ENCODE measurements at places on chromosomes 4 and X.

DNA sequence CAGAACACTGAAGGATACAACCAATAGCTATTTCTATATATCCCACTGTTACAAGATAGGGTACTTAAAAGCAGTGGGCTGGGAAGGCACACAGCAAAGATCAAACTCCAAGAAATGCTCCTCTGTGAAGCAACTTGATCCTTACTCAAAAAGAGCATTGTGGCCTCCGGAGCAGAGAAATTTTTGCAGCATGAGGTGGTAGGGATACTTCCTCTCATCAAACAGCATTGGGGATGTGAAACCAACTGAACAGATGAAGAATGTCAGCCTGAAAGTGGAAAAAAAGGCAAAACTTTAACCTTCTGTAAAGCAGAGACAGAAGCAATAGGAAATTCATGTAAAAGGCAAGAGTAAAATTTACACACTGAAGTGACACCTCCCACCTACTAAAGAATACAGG lies 92.2 kb downstream of the HUWE1 start:
- no peak for DNase-seq

- DNase-seq: no peak
Observed at GRCh38 chr4:7910263-7910896, 29.3 kb downstream of the AFAP1 start.

GRCh38 chr4:52704661-52705060 lies 45.6 kb upstream of the USP46 start:
- no peak for DNase-seq

GRCh38 chrX:18674417-18674787 lies 2.5 kb upstream of the RS1 start:
- DNase-seq: peak; percentile 55

GRCh38 chr4:75671802-75672421 lies 1.3 kb downstream of the G3BP2 start:
- no peak for DNase-seq

DNA sequence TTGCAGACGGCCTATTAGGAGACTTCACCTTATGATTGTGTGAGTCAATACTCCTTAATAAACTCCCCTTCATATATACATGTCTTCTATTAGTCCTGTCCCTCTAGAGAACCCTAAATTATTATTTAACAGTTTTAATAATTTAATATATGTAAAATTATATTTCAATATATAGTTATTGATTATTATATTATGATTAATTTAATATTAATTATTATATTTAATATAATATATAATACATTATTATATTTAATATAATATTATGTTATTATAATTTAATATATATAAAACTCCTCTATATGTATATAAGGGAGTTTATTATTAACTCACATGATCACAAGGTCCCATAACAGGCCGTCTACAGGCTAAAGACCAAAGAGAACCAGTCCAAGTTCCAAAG lies 533.2 kb downstream of the ARAP2 start:
- DNase-seq: no peak

DNA sequence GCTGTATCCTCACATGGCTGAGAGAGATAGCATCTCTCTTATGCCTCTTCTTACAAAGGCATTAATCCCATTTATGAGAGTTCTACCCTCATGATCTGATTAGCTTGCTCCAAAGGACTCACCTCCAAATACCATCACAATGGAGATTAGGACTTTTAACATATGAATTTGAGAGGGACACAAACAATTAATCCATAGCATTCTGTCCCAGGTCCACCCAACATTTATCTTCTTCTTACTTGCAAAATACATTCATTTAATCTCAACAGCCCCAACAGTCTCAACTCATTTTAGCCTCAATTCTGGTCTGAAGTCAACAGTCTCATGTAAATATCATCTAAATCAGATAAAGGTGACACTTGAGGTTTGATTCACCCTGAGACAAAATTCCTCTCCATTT lies 555.4 kb downstream of the RAB28 start:
- DNase-seq: no peak

DNA sequence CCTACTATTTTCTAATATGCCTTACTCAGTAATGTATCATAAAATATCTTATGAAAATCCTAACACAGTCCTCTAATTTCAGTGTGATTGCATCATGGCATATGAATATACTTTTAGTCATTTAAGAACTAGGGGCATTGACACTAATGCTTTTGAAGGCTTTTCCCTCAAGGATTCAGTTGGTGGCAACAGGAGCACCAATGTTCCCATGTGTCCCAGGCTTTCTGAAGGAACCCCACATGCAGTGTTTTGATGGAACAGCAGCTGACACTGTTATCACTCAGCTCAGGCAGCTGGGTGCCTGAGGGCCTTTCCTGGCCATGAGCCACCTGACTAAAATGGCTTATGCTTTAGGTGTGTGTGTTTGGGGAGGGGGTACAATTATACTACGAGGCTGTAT lies 348.3 kb downstream of the ARHGAP24 start:
- no peak for DNase-seq

DNA sequence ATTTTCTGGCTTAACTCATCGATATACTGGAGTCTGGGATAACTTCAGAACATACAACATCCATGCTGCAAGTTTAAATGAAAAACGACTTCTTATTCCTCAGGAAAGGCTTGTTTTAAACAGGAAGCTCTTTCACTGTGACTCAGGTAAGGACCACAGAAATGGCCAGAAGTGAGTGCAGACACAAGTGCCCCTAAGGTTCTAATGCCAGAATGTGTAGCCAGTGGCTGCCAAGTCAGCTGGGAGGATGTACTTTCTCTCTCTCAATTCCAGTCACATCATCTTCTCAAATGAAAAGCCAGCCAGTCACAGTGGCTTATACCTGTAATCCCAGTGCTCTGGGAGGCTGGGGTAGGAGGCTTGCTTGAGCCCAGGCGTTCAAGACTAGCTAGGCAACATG lies 144.6 kb downstream of the SH3KBP1 start:
- no peak for DNase-seq

DNA sequence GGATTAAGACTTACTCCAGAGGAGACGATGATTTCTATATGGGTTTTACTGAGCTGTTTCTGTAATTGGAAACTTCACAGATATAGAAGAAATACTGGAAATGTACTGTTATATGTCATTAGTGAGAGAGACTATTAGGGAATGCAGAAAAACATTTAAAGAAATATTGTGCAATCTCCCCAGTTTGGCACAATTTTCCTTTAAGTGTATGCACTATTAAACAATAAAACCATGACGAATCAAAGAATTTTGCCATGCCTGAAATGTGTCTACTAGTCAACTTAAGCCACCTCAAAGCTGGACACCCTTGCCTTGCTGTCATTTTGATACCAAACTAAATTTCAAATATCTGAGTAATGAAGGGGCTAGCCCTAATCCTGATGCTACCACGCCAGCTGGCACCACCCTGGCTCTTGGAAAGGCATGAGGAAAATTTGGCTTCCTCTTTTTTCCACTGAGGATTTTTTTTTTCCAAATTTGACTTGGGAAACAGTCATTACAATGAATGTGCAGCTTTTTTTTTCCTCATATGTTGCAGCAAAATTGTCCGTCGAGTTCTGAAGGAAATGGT lies 36.1 kb downstream of the MTTP start:
- DNase-seq: no peak

GRCh38 chrX:68234171-68234910 lies 199.0 kb downstream of the OPHN1 start:
- DNase-seq: no peak

- DNase-seq: no peak
Observed at GRCh38 chr4:136841526-136841925, 690.8 kb downstream of the PCDH18 start.

DNA sequence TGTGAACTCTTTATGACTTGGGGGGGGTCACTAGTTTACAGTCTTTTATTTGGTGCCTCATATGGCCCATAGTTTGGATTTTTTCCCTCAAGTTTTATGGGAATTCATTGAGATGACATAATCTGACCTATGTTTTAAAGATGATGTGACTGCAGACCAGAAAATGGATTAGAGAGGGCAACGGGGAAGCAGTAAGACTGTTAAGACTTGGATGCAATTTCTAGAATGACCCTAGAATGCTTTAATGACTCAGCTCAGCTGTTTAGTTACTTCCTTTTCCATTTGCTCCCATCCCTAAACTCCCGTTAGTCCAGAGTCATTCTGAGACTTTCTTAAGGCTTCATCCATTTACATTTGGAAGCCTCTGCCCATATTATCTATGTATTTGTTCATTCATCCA lies 59.9 kb upstream of the PDGFRA start:
- DNase-seq: no peak

- no peak for DNase-seq
Observed at GRCh38 chr4:106277140-106277675, 38.8 kb downstream of the TBCK start.

GRCh38 chr4:20698820-20699219 lies 1.4 kb upstream of the PACRGL start:
- no peak for DNase-seq

- no peak for DNase-seq
Observed at GRCh38 chr4:146709956-146710355, 71.3 kb downstream of the POU4F2 start.

- DNase-seq: peak; percentile 60
Observed at GRCh38 chr4:1767770-1768366, 25.2 kb upstream of the FGFR3 start.

- no peak for DNase-seq
Observed at GRCh38 chr4:64893205-64893604, 484.0 kb upstream of the TECRL start.

GRCh38 chr4:86626066-86626465 lies 32.0 kb downstream of the PTPN13 start:
- no peak for DNase-seq

DNA sequence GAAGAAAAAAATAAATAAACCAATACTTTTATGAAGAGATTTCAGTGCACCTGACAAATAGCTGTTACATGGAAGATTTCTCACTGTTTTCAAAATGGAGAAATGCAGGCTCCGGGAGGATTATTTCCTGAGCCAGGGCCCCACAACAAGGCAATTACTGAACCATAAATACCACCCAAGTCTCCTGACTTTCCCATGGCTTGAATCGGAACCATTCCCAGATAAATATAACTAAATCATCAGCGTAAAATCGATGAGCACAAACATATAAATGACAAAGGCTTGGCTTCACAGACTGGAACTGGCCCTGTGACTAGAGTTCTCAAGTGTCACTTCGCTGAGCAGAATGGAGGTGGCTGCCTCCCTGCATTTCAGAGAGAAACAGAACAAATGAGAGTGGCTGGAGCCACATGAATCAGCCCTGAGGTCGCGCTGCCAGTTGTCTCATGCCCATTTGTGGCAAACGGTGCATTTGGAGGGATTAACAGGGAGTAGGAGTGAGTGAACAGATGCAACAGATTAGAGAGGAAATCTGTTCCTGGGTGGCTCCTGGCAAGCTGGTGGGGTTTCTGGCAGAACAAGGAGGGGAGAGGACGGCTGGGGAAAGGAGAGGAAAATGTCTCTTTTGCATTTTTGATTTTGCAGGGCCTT lies 57.3 kb upstream of the STIM2 start:
- no peak for DNase-seq

DNA sequence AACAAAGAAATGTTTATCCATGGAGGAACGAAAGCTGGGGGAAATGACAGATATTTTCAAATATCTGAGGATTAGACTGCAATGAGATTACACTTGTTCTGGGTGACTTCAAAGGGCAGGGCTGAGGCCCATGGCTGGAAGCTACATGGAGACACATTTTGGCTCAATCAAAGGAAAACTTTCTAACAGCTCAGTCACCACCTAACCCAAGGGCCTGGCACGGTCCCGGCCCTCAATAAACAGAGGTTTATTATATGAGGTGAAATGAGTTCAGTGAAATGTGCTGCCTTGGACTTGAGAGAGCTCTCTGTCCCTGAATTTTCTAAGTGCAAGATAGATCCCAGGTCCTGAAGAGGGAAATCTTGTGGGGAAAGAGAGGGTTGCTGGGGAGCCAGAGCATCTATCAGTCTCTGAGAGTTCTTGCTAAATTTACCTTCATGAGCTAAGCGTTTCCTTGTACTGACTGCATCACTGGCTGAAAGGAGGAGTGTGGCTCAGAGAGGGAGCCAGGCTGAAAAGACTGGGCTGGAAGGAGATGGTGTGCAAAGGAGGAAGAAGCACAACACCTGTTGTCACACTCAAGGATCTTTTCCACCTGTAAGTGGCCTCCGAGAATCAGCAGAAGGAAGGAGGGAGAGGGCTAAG lies 2.0 kb upstream of the RIPPLY1 start:
- DNase-seq: no peak

GRCh38 chr4:105822061-105822460 lies 73.2 kb upstream of the NPNT start:
- DNase-seq: no peak

- no peak for DNase-seq
Observed at GRCh38 chr4:142281999-142282398, 564.1 kb downstream of the INPP4B start.

DNA sequence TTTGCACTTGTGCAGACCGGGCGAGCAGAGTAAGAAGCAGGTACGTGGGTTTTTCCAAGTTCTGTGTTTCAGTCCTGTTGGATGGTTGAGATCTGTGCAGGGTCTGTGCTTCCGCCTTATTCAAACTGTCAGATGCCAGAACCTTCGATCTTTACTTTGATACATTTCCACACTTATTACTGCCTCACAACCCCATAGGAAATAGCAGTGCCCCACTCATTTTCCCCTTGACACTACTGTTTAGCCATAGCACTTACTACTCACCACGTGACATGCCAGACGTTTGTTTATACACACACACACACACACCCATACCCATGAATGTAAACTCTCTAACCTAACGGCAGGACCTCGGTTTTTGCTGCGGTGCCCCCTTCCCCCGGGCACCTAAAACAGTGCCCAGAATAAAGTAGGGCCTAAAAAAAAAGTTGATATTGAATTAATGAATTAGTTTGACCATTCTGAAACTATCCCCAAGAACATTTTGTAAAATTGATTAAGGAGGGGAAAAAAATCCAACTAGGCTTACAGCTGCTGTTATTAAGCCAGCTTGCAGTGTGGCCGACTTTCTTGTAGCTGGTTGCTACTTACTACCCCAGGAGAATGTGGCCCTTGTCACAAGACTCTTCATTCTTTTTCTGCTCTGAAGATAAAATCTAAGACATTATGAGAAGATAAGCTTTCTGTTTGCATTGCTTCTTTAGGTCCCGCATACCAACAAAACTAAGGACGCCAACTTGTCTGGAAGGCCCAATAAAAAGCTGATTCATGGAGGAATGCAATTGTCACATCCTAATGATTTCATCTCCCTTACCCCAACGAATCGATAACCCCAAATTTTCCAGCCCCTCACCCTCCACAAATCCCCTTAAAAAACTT lies 704 bp upstream of the SEPSECS start:
- DNase-seq: peak; percentile 63

GRCh38 chr4:48546336-48546735 lies 56.3 kb downstream of the ZAR1 start:
- no peak for DNase-seq

DNA sequence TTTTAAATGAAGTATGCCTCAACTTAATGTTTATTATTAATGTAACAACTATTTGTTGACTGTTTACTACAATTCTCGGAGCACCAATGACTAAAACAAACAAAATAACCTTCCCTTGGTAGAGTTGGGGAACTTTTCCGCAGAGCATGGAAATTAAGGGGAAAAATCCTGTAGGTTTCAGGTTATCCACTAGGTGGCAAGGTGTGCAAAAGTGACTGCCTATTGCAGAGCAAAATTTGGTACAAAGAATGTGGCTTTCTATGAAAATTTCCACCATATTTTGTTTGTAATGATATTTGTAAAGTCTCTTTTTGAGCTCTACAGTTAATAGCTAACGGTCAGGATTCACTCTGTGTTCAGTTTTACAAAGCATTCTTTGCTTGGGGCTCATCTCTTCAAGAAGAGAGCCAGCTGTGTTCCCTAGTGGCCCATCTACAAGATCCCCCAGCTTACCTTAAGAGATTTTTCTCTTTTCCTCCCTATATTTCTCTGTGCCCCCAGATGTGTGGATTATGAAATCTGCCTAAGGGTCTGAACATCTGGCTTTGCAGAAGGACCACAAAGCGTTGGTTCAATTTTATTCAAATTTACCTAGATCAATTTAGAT lies 61.1 kb downstream of the FBXO8 start:
- DNase-seq: no peak

All from mucosa of descending colon (tissue), 3 donors.